CD4-positive, alpha-beta T cell treated with Interferon gamma for 1 hour (primary cell): ENCODE measurements at places on chromosomes 2 and 18.

GRCh38 chr2:36729067-36729466 is 32.6 kb downstream of the VIT start:
- no peak for DNase-seq

DNA sequence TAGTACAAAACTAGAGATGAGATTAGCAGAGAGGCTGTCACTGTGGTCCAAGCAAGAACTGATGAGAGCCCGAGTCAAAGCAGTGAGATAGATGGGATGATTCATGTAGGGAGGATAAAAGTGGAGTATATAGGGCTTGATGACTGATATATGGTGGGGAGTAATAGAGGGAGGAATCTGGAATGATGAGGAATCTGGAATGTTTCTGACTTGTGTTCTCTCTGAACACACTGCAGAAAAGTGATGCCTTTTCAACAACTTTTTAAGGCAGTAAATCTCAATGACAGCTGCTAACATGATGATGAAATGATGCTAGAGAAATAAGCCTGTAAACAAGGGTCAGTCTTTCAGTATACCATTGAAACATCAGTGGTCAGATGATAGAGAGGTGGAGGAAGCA is 143.5 kb upstream of the SP5 start:
- DNase-seq = no peak

DNA sequence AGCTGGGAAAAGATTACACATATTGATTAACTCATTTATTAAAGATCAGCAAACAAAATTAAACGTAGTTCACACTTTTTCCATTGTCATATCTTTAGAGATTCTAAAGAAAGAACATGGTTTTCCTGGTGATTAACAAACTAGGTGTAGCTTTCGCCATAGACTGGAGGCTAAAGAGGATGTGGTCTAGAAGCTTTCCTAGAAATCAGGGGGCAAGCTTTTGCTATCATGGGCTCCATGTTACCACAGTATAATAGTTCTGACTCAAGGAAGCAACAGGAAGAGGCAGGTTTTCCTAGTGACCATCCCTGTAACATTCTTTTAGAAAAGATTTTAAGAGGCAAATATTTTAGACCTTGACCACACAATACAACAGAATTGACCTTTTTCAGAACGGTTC is 232.7 kb downstream of the METTL4 start:
- DNase-seq = no peak

DNA sequence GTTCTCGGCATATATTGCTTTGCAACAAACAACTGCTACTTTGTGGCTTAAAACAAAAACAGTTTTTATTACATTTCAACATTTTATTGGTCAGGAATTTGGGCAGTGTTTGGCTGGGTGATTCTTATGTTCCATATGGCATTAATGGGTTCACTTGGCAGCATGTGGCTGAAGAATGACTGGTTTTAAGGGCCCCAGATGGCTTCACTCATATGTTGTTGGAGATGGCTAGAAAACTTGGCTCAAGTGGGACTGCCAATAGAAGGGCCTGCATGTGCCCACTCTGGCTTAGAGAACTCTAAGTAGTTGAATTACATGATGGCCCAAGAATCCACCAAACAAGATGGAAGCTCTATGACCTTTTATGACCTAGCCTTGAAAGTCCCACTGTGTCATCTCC is 86.1 kb downstream of the FASTKD2 start:
- DNase-seq = no peak

DNA sequence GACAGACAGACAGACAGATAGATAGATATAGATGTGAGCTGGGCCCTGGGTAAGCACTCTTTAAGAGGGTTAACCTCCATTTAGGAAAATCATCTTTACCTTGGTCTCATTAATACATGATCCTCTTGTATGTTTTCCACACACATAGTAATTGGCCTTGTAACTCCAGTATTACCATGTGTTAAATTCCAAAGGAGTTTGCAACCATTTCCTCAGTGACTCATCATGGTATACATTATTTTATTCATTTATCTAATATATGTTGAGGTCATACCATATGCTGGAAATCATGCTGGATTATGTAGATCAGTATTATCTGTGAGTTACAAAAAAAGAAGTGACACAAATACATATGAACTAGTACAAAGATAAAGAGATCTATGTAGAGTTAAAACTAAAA is 504.3 kb downstream of the DCC start:
- DNase-seq = no peak

DNA sequence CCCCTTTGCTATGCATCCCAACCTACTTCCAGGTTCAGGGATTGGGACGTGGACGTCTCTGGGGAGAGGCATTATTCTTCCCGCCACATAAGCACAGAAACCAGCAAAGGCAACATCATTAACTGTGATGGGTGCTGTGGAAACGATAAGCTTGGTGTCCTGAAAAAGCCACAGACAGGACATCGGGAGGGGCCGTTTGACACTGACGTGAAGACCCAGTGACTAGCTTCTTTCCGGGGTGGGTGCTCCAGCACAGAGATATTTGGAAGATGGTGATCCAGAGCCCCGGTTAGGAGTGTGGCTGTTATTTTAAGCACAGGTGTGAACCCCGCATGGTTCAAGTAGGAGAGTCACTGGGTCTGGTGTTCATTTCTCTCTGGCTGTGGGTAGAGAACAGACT is 163.8 kb upstream of the HDAC4 start:
- no peak for DNase-seq

DNA sequence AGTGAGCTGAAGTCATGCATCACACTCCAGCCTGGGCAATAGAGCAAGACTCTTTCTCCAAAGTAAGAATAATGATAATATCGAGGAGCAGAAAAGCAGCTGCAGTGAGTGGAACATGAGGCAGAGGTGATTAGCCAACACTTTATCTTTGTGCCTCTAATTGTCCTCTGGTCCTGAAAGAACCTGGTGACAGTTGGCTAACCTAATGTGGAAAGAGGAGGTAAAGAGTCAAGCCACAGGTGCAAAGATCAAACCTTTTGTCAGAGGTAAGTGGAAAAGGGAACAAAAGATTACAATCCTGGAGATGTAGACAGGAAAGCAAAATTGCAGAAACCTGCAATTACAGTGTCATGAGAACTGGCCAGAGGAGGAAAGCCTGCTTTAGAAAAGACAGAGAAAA is 53.5 kb upstream of the LCLAT1 start:
- DNase-seq = no peak

DNA sequence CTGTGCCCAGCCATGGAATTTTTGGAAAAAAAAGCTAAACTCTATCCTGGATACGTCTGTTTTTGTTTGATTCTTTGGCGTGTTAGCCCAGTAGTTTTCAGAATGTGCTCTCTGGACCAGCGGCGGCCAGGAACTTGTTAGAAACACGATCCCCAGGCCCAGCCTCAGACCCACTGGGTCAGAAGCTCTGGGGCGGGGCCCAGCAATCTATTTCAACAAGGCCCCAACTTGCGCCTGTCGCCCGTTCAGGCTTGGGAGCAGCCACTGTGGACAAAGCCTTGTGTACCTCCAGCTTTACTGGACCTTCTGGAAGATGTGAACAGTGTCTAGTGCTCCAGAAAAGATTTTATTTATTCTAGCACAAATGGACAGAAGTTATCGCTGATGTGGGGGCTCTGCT is 14.3 kb downstream of the CABLES1 start:
- no peak for DNase-seq

DNA sequence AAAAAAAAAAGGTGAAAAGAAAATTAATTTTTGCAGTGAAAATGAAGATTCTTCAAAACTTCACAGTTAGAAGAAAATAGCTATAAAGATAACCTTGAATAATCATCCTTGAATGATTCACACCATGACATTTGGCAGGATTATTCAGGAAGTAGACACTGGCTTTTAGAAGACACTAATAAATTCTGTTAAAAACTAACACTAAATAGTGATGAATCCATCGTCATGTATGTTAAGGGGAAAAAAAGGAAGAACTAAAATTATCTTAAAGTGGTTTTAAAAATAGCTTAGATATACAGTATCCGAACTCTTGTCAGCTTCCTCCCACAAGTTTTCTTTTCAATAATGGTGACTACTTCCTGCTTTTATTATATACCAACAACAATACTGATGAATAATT is 10.2 kb downstream of the USP37 start:
- DNase-seq = no peak

GRCh38 chr18:10202845-10203321 is 251.6 kb upstream of the APCDD1 start:
- no peak for DNase-seq

DNA sequence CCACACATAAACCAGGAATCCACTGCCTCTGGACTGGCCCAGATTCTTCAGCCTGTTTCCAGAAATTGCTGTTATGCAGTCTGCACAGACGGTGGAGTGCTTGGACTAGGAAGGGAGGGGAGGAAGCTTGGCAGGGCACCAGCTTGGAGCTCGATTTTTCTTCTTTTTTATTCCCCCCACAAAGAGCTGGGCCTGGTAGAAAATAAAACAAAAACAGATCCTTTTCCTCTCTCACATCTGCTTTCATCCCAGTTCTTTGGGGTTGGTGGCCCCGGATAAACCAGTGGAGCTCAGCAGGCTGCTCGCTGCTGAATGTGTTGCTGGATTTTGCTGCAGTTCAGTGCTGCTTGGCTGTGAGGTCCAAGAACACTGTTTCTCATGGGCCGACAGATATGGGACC is 16.0 kb downstream of the LRRTM1 start:
- no peak for DNase-seq

- no peak for DNase-seq
These were observed 142.8 kb upstream of the SALL3 start for GRCh38 chr18:78836838-78837237.

- DNase-seq = no peak
These were observed 46.3 kb upstream of the GBX2 start for GRCh38 chr2:236214376-236214995.

DNA sequence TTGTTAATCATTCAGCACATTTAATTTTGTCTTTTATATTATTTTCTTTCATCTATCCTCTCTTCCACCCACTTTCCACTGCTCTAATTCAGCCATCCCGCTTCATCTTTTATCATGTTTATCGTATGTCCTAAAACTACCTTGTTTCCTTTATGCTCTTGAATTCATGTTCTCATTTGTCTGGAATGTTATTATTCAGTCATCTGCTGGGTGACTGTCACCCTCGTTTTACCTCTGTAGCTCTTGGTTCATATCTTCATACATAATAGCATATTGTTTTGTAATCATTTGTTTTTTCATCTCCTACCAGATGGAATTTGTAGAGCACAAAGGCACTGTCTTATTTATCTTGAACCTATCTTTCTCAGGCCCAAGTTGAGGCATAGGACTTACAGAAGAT is 37.0 kb downstream of the SMCHD1 start:
- no peak for DNase-seq

- DNase-seq = no peak
These were observed 118.0 kb downstream of the METTL8 start for GRCh38 chr2:171315781-171316180.
